ENCODE measurements at places on chromosomes 6 and 20. TPM values are rescaled to one million over a fixed set of nuclear protein-coding genes. Genes with fewer than 3 reads are reported as not detected.

- no peak overlapping the region for H3K4me3 ChIP-seq
- H3K27me3 ChIP-seq, result no peaks in the 10 kb centered on the region
- no peaks in the 10 kb centered on the region for H3K4me1 ChIP-seq
These were observed 65.5 kb downstream of the PTPRT start for GRCh38 chr20:43124241-43124640.

DNA sequence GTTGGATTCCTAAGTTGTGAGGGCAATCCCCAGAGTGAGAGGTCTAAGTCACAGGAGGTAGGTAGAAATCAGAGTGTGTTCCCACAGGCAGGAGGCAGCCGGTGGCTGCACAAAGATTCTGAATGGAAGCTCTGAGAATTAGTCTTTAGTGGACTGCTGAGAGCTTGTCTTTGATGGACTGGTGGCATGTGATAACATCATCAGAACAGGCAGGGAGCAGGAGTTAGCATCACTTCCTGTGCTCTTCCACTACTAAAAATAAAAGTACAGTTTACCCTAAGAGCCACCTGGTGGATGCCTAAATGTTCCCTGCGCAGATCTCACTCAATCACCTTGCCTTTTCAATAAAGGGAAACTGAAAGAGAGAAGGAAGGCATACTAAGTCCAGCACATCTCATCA lies 294.6 kb upstream of the POU3F2 start:
- no peak overlapping the region for H3K4me3 ChIP-seq
- peak; percentile 34 for DNase-seq
- H3K36me3 ChIP-seq, result no peaks in the 10 kb centered on the region
- no peak overlapping the region for H3K27ac ChIP-seq
- peaks cover 11% of the 10 kb centered on the region for H3K4me1 ChIP-seq
- H3K27me3 ChIP-seq, result no peaks in the 10 kb centered on the region

GRCh38 chr6:142236691-142237090 lies 65.1 kb upstream of the ADGRG6 start:
- H3K27me3 ChIP-seq, result no peaks in the 10 kb centered on the region
- no peak overlapping the region for H3K27ac ChIP-seq
- no peaks in the 10 kb centered on the region for H3K36me3 ChIP-seq
- DNase-seq, result no peak

The CALHM6 gene
- 0.27 TPM for total RNA-seq

- H3K27ac ChIP-seq, result no peak overlapping the region
- no peaks in the 10 kb centered on the region for H3K4me1 ChIP-seq
- no peak for DNase-seq
- no peak overlapping the region for H3K4me3 ChIP-seq
- H3K27me3 ChIP-seq, result no peaks in the 10 kb centered on the region
- H3K36me3 ChIP-seq, result no peaks in the 10 kb centered on the region
These were observed 18.5 kb downstream of the CITED2 start for GRCh38 chr6:139355777-139356445.

DNA sequence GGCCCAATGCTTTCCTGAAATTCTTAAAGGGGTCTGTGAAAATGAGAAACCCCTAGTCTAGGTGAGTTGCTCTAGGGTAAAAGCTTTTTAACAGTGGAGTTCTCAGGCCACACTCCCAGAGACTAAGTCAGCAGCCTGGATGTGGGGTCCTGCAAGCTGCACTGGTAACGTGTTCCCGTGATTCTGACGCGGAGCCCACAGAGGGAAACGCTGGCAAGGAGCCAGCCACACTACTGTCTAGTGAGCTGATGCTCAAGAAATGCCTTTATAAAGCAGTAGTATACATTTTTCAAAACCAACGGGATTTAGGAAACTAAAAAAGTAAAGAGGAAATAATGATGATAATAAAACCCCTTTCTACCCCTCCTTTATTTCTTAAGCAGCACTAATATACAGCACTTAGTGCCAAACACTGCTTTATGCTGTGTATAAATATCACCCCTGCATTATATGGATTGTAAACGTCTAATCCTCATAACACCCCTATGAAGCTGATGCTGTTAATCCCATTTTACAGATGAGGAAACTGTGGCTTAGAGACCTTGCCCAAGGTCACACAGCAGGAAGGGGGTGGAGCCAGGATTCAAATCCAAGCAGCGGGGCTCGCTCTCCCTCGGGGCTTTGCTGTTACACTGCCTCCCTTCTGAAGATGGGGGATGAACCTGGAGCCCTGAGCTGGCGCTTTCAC lies 25.0 kb downstream of the KCNK15 start:
- H3K27me3 ChIP-seq, result no peaks in the 10 kb centered on the region
- H3K4me1 ChIP-seq, result no peaks in the 10 kb centered on the region
- no peak overlapping the region for H3K4me3 ChIP-seq
- H3K27ac ChIP-seq, result no peak overlapping the region
- no peak for DNase-seq
- no peaks in the 10 kb centered on the region for H3K36me3 ChIP-seq

The MOG gene
- 0.74 TPM for total RNA-seq

GRCh38 chr6:138346302-138347195 lies 31.2 kb upstream of the SMIM28 start:
- peaks cover 23% of the 10 kb centered on the region for H3K4me1 ChIP-seq
- DNase-seq, result peak; percentile 9
- H3K27ac ChIP-seq, result no peak overlapping the region

The MATN4 gene
- total RNA-seq, result 5.1 TPM

- no peaks in the 10 kb centered on the region for H3K36me3 ChIP-seq
- no peak for DNase-seq
- no peak overlapping the region for H3K4me3 ChIP-seq
- H3K4me1 ChIP-seq, result 0 out of 2 replicates have a peak, but pooled peaks cover 9% of the 10 kb centered on the region
These were observed 22.4 kb downstream of the IL17A start for GRCh38 chr6:52208612-52209011.

DNA sequence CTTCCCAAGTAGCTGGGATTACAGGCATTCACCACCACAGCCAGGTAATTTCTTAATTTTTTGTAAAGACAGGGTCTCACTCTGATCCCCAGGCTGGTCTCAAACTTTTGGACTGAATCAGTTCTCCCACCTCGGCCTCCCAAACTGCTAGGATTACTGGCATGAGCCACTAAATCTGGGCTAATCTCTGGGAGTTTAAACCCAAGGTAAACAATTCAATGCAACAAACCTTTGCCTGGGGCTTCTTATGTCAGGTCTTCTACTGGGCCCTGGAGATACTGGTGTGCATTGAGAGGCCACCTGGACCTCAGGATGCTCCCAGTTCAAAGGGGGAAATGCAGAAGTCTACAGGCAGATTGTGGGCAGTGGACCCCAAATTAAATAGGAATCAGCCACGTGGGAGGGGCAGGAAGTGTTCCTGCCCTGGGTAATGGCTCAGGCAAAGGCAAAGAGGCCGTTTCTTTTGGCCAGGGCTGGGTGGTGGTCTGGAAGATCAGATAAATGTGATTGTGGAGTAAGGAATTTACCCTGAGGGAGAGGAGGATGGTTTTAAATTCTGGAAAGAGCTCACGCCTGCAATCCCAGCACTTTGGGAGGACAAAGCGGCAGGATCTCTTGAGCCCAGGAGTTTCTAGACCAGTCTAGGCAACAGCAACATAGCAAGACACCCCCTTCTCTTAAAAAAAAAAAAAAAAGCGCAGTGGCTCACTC lies 1.3 kb upstream of the MYBL2 start:
- no peak for DNase-seq
- H3K4me3 ChIP-seq, result no peak overlapping the region
- no peaks in the 10 kb centered on the region for H3K36me3 ChIP-seq

DNA sequence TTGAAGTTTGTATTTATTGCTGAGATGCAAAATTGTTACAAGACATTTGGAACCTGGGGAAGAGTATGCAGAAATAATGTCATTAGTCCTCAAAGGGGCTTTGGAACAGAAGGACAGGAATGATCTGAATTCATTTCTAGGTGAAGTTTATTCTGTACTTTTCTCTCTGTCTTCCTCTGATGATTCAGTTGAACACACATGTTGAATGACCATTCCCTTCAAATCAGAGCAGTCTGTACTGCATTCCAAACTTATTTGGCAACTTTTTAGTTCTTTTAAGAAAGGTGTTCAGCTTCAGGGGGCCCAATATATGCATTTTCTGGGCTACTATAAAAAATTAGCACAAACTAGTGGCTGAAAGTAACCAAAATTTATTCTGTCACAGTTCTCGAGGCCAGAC lies 213.9 kb upstream of the LAMP5 start:
- H3K27ac ChIP-seq, result no peak overlapping the region
- H3K4me1 ChIP-seq, result no peaks in the 10 kb centered on the region
- no peaks in the 10 kb centered on the region for H3K36me3 ChIP-seq
- DNase-seq, result no peak
- H3K27me3 ChIP-seq, result no peaks in the 10 kb centered on the region
- H3K4me3 ChIP-seq, result no peak overlapping the region

- H3K36me3 ChIP-seq, result no peaks in the 10 kb centered on the region
- peak; percentile 27 for DNase-seq
- H3K4me1 ChIP-seq, result no peaks in the 10 kb centered on the region
- H3K4me3 ChIP-seq, result no peak overlapping the region
- H3K27me3 ChIP-seq, result no peaks in the 10 kb centered on the region
- no peak overlapping the region for H3K27ac ChIP-seq
These were observed 144.7 kb downstream of the MYO6 start for GRCh38 chr6:75893776-75894152.

DNA sequence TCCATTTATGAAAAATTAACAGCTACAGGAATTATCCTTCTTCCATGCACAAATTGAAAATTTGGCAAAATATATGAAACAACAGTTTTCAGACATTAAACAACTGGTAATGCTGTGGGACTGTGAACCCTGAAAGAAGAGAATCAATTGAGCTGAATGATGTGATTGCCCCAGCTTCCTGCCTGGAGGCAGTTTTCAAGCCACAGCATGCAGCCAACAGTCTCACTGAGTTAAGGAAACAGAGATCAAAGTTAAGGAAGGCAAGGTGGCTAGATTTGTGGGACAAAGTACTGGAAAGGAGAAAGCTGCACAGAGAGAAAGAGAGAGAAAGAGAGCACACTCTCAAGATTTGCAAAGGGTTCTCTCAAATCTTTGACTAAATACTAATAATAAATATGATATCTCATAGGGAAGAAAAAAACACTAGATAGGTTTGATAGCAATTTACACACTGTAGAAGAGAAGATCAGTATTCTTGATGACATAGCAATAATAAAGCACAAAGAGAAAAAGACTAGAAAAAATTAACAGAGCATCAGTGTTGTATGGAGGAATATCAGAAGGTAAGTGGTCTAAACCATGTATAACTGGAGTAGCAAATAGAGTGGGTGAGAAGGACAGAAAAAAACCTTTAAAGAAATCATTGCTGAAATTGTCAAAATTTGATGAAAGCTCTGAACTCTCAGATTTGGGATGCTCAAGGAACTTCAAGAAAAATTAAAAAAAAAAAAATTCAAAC lies 70.1 kb upstream of the CNKSR3 start:
- DNase-seq, result no peak
- H3K4me3 ChIP-seq, result no peak overlapping the region
- no peak overlapping the region for H3K27ac ChIP-seq

- 0 out of 2 replicates have a peak, but pooled peaks cover 3% of the 10 kb centered on the region for H3K4me1 ChIP-seq
- H3K27ac ChIP-seq, result no peak overlapping the region
- no peak overlapping the region for H3K4me3 ChIP-seq
- H3K36me3 ChIP-seq, result no peaks in the 10 kb centered on the region
- no peaks in the 10 kb centered on the region for H3K27me3 ChIP-seq
These were observed 188.5 kb upstream of the SNX9 start for GRCh38 chr6:157634546-157634945.
